Right hindlimb (tissue), 1 donor: ENCODE measurements at places on chromosomes 7 and 10.

DNA sequence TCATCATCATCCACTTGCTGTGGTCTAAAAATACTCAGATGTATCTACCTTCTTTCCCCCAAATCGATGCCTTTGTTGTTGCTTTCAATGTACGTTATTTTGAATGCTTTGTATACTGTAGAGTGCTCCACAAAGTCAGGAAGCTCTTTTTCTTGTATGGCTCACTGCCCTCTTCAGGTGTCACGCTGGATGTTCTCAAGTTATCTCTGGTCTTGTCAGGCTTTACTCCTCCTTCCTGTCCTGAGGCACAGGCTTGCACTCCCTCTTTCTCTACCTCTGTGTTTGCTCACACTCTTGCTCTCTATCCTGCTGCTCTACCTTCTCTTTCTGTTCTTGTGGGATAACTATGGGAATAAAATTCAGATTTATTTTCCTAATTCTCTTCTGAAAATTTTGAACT, 381.3 kb downstream of the NRG3 start:
- no peak for DNase-seq

GRCh38 chr10:35927990-35928488, 285.9 kb upstream of the FZD8 start:
- no peak for DNase-seq

- no peak for DNase-seq
Measured at GRCh38 chr10:65968871-65969270, 957.0 kb upstream of the LRRTM3 start.

GRCh38 chr10:70656489-70656888, 15.8 kb upstream of the ADAMTS14 start:
- peak; percentile 24 for DNase-seq

GRCh38 chr10:120580918-120581895, 124.2 kb downstream of the PLPP4 start:
- no peak for DNase-seq

GRCh38 chr10:121362026-121362425, 236.2 kb downstream of the FGFR2 start:
- no peak for DNase-seq

- peak; percentile 79 for DNase-seq
Measured at GRCh38 chr7:7719236-7719635, 829 bp upstream of the RPA3 start.
